Bone marrow (tissue), 2 donors: ENCODE measurements at places on chromosomes 1 and 21.

- no peak for DNase-seq
Measured at GRCh38 chr1:99704356-99704816, 58.5 kb downstream of the PALMD start.

GRCh38 chr1:25173809-25174340, 58.4 kb downstream of the SYF2 start:
- no peak for DNase-seq

- no peak for DNase-seq
Measured at GRCh38 chr1:43292216-43292615, 6.8 kb upstream of the C1orf210 start.

GRCh38 chr21:14547834-14548513, 1.9 kb upstream of the SAMSN1 start:
- DNase-seq, result no peak

GRCh38 chr1:92219028-92219427, 1.3 kb downstream of the C1orf146 start:
- DNase-seq, result no peak

DNA sequence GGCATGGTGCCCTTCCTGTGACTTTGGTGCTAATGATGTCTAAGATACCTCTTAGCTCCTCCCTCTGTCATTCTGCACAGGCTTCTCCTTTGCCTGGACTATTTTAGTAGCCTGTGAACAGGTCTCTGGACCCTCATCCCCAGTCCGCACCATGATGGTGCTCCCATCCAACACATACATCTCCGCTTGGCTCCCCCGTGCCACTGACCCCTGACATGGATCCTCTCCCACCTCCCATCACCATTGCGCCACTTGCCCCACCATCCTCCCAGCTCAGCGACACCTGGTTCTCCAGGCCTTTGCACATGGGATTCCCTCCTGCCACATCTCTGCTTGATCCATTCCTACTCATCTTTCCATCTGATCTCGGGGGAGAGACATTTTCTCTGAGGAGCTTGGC, 33.9 kb downstream of the RUNX3 start:
- no peak for DNase-seq

GRCh38 chr1:210777914-210778313, 356.0 kb downstream of the KCNH1 start:
- DNase-seq, result no peak

DNA sequence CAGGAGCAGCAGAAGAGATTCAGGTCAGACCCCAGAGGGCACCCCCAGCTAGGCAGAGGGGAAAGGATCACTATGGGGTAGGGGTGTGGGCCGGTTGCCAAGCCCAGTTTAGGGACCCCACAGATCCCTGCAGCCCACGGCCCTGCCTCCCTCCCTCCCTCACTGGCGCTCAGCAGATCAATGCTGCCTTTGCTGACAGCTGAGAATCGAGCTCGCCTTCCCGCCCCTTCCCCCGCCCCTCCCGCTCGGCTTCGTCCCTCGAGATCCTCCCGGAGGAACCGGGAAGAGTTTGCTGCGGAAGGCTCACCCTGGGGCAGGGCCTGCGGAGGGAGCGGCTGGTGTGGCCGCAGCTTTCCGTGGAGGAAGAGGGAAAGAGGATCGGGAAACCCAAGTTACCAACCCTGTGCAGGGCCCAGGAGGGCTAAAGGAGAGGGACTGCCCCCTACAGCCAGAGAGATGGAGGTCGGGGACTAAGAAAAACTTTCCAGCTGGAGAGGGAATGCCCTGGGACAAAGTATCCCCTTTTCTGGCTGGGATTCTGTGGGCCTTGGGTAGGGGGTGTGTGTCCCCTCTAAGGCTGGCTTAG, 1.1 kb upstream of the KCNQ4 start:
- no peak for DNase-seq

GRCh38 chr1:157803851-157804250, 16.1 kb downstream of the FCRL1 start:
- DNase-seq, result no peak

- no peak for DNase-seq
Measured at GRCh38 chr1:18723701-18724411, 93.2 kb downstream of the PAX7 start.

DNA sequence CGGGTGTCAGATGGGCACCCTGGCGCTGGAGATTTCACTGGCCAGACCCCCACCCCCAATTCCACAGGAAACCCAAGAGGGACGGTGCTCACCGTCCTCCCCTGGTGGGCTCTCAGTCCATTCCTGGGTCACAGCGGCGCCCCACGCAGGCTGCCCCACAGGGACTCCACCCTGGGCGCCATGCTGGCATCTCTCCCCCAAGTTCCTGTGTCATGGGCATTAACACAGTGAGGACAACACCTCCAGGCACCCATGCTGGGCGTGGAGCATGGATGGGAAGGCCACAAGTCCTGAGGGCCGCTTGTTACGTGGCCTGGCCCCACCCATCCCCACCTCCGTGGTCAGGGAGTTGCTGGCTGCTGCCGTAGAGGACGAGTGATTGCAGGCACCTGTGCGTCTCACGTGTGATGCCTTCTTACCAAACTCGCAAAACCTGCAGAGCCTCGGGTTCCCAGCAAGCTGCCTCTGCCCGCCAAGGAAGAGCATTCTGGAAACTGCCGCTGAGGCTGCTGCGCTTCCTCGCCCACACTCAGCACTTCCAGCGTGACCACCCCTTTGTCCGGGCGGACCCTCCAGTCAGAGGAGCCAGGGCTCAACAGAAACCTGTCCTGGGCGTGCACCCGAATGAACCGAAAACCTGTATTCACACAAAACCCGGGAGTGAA, 60.3 kb downstream of the SLX9 start:
- DNase-seq, result no peak

DNA sequence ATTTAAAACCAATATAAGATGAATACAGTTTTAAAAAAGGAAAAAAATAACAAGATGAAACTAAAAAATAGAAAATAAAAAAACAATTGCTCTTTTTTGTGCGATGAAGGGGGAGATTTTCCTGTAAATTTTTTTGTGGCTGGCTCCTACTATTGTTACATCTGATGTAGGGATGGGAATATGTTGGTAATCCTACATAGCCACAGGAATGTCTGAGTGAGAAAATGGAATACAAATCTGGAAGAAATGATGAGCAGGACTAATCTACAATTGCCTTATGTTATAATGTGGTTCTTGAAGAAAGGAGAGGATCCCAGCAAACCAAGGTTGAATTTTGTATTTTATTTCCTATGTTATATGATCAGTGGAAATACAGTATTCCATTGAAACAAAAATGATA, 40.9 kb downstream of the ATP6V1G3 start:
- DNase-seq, result no peak

DNA sequence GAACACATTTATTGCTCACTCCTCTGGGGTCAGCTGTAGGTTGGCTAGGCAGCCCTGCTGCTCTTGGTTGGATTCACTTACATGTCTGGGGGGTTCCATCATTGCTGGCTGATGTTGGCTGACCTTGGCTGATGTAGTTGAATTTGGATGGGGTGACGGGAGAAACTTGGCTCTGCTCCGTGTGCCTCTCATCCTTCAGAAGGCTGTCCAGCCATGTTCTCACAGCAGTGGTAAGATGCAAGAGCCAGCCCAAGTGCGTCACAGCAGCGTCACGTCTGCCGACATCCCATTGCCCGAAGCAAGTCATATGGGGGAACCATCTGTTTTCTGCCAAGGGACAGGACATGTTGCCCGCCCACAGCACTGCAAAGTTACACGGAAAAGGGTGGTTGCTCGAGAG, 613.5 kb downstream of the MATN1 start:
- no peak for DNase-seq

GRCh38 chr1:119971710-119972570, 75.6 kb upstream of the ADAM30 start:
- no peak for DNase-seq

- DNase-seq, result peak; percentile 70
Measured at GRCh38 chr1:52403566-52404115, 582 bp downstream of the ORC1 start.

DNA sequence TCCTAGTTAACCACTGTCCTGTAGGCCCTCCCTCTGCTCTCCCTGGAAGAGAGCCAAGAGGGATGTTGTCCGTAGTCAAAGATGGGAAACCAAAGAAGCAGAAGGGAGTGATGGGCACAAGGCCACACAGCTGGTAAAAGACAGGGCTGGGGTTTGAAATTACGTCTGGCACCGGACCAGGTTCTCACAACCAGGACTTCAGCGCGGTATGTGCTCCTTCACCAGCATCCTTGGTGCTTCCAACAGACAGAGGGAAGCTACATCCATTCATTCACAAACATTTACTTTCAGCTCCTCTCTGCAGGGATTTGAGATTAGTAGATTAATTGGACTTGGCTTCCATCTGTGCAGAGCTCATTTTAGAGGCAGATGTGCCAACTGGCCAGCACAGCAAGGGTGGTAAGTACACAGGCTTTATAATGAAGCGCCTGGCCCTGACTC, 191.2 kb downstream of the TRABD2B start:
- no peak for DNase-seq

GRCh38 chr1:29177022-29177705, 4.5 kb downstream of the SRSF4 start:
- no peak for DNase-seq

DNA sequence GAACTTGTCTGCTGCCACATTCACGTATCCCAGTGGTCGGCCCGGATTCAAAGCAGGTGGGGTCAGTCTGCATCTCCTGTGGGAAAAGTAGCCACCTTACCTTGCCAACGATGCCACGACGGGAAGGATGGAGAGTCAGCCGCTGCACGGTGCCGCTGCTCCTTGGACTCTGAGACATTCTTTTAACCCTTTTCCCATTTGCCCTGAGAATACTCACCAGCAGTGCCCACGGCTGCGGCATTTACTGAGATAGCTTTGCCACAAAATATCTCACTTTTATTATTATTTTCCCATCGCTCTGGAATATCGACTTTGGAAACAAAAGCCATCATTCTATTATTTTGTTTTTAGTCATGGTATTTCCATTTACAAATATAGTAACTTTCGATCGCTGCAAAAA, 15.3 kb upstream of the TTC34 start:
- DNase-seq, result no peak

GRCh38 chr1:177355575-177355974, 184.8 kb downstream of the BRINP2 start:
- DNase-seq, result no peak
